ENCODE measurements at places on chromosomes 2 and 18.

GRCh38 chr2:113818382-113818951, 62.0 kb upstream of the SLC35F5 start:
- ATAC-seq: peak; percentile 98

DNA sequence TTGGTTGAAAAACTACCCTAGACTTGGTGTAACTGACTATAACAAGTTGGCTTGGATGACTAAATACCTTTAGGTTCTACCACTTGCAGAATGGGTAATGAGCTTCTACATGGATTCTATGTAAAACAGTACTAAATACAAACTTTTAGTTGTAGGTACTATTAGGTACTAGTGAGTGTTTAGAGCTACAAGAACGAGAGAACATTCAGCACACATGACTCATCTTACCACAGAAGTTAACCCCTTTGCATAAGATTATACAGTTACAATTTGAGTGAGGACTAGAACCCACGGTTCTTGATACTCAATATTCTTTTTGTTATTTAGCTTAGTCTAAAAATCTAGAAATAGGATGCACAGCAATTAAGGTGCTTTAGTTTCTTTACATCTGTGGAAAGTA, 101.7 kb upstream of the TFCP2L1 start:
- ATAC-seq: no peak

DNA sequence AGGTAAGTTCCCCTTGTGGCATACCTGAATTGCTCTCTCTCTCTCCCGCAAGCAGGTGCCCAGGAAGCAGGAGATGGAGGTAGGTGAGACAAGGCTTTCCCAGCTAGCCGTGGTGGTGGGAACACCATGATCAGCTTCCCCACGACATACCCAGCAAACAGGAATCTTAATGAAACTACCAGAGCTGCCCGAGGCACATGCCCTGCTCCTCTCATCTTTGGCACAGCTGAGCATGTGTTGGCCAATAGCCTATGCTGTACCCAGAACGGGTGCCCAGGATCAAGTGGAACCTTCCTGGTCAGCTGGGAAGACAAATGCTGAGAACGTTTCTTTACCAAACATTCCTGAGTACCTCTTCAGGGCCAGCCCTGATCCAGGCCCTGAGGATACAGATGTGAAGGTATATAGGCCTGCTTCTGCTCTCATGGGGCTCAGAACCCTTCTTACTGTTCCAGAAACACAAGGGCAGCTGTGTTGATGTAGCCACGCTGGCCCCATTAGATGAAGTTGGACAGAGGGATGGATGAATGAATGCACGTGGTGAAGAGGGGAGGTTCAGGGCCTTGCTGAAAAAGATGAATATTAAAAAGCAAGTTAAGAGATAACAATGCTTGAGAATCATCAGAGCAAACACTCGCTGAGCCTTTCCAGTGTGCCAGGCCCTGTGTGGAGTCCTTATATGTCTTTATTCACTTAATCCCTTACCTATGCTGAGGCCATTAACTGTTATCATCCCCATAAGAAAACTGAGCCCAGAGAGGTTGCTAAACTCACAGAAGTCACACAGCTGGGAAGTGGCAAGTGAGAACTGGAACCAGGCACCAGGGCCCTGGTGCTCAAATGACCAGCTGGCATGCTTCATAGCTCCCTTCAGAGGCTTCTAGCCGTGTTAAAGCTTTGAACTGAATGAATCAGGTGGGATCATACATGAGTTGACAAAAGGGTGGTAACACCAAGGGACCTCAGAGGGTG, 68.8 kb upstream of the TMEM247 start:
- ATAC-seq: no peak

DNA sequence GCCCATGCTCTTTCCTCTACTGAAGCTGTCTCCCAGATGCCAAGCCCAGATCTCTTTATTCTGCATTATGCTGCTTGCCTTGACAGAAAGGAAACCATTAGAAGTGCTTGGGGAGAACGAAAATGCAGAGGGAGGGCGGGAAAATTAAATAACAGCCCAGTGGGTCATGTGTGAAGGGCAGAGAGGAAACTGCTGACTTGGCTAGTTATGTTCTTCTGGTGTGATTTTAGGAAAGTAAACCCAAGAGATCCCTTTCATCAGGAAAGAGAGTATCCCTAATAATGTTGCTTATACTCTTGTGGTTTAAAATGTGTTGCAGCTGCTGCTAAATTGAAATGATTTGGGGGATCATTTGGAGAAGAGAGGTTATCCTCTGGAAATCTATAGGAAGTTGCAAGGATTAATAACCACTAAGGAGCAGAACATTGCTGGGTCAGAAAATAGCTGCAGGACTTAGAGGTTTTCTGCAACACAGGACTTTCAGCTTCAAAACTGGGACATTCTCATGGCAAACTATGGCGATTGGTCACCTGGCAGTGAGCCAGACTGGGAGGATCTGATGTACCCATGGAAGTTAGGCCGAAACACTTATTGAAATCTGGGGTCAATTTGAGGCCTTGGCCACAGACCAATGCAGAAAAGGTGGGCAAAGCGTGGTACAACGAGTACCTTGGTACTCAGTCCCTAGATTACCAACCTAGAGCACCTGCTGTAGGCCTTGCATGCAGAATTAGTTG, 172.2 kb downstream of the TMEM247 start:
- ATAC-seq: no peak

DNA sequence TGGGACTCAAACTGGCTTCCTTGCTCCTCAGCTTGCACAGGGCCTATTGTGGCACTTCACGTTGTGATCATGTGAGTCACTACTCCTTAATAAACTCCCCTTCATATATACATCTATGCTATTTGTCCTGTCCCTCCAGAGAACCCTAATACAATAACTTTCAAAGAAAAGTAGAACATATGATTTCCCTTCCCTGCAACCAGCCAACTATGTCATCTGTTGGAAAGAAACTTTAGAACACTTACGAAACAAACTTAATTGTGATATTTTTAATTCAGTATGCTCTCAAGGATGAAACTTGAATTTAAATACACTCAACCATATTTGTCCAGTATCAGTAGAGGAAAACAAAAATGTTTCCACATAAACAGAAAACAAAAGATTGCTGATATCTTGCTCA, 84.4 kb downstream of the DYM start:
- ATAC-seq: no peak

GRCh38 chr2:12762976-12763375, 46.2 kb downstream of the TRIB2 start:
- no peak for ATAC-seq

DNA sequence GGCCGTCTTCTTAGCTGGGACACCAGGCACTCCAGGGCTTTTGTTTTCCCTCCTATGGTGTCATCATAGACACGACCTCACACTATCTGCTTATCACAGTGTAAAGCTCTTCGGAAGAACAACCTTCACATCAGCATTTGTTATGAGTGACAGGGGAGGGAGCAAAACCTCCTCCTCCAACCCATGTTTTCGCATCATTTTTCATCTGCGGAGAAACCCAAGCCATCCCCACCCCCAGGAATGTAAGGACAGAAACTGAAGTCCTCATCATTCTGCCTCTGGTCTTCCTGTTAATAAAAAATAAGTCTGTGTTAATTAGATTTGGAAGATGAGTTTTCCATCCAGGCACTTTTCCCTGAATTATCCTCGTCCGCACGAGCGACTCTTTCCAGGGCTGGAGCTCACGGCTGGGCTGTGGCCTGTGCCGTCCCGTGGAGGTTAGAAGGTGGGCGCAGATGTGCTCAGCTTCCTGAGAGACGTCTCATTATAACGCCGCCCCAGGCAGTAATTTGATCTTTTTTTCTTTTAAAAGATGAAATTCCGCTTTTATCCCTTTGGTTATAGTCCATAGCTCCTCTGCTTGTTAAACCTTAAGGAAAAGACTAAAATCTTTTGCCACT, 101.6 kb upstream of the TMEM18 start:
- no peak for ATAC-seq

Data from gastroesophageal sphincter (tissue), 4 donors.